ENCODE measurements at places on chromosomes 1 and 21.

- no peak for DNase-seq
These were observed 26.8 kb downstream of the PTTG1IP start for GRCh38 chr21:44846485-44847260.

GRCh38 chr1:242184955-242185354 lies 186.1 kb upstream of the MAP1LC3C start:
- DNase-seq, result no peak

GRCh38 chr1:41341772-41342562 lies 19.3 kb upstream of the FOXO6 start:
- no peak for DNase-seq

GRCh38 chr1:60277269-60277668 lies 203.7 kb upstream of the C1orf87 start:
- no peak for DNase-seq

- DNase-seq, result no peak
These were observed 18.4 kb downstream of the MTX1 start for GRCh38 chr1:155226910-155227260.
